Cerebellum (tissue), 4 donors: ENCODE measurements at places on chromosomes 2 and 18. TPM values are rescaled to one million over a fixed set of nuclear protein-coding genes. Genes with fewer than 3 reads are reported as not detected.

- no peak for DNase-seq
These were observed 73.6 kb downstream of the GTF3C3 start for GRCh38 chr2:196725882-196726281.

GRCh38 chr2:42971947-42972736 is 179.8 kb upstream of the HAAO start:
- no peak for DNase-seq

The DYNAP gene
- not detected for total RNA-seq

DNA sequence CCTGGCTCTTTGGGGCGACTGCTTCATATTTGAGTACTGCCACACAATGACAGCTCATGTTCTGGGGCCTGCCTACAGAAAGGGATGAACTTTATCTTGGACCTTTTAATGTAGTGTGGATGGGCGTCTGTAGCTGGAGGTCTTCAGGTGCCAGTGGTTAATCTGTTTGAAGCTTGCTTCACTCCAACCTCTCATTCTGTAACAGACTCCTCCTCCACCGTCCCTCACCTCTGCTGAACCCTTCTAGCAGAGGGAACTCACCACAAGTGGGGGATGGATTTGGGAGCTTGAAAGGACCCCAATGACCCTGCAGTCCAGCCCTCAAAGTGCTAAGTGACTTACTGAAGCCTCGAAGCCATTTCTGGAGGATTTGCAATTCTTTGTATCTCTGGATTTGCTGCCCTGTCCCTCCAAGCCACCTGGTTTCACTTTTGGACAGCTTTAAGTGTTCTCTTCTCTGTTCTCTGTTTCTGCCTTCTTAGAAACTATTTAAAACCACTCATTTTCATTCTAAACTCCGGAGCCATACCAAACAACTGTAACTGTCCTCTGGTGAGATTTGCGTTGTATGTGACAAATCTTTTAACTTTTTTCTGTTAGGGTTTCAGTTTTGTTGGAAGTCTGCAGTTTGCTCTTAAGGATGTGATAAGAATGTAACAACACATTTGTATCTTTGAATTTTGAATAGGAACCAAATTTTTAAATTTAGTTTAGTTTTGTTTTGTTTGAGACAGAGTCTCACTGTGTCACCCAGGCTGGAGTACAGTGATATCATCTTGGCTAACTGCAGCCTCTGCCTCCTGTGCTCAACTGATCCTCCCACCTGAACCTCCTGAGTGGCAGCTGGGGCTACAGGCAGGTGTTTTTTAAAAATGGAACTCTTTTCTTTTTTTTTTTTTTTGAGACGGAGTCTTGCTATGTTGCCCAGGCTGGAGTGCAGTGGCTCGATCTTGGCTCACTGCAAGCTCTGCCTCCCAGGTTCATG is 37.0 kb upstream of the CASP8 start:
- DNase-seq: no peak

- no peak for DNase-seq
These were observed 207.6 kb upstream of the SMIM21 start for GRCh38 chr18:75635096-75635495.

- no peak for DNase-seq
These were observed 428.3 kb downstream of the MBD2 start for GRCh38 chr18:53796040-53796729.

- no peak for DNase-seq
These were observed 235.1 kb downstream of the SEPTIN10 start for GRCh38 chr2:109378682-109379081.

- peak; percentile 57 for DNase-seq
These were observed at the start of gene PKDCC for GRCh38 chr2:42047488-42048298. TSS of gene PKDCC (plus strand) at chr2:42048021. CDS start at chr2:42048200, 179 bp downstream.

The NUP35 gene
- total RNA-seq: 40.4 TPM

DNA sequence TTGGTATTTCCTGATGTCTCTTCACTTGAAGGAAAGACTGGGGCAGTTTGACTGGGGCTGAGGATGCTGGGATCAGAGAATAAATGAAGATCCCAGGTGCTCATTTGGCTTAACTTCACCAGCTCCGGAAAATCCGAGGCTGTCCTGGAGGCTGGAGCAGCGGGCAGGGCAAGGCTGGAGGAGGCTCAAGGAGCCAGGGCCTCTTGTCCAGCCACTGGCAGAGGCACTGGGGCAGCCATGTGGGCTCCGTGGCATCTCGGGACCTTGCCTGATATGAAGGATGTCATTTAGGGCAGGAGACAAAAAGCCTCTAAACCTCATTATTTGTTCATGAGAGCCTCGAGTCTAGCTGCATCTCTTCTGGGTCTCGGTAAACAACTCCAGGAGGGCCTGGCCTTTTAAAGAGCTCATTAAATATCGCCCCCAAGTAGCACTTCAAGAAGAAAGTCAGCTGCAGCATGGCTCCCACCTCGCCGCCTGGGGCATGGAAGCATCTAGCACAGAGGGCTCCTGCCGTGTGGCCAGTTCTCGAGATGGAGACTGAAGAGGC is 13.5 kb upstream of the GPR55 start:
- DNase-seq: no peak

The RAB6C gene
- 1.2 TPM for total RNA-seq

The RAB3GAP1 gene
- 75.1 TPM for total RNA-seq

The NT5C1B gene
- 0.09 TPM for total RNA-seq

GRCh38 chr2:151459358-151459757 is 49.7 kb downstream of the RIF1 start:
- DNase-seq: no peak

GRCh38 chr2:19119326-19120001 is 239.0 kb downstream of the OSR1 start:
- DNase-seq: no peak

The PIGN gene
- total RNA-seq: 55.0 TPM

GRCh38 chr2:108893277-108893676 is 95.7 kb downstream of the EDAR start:
- no peak for DNase-seq

- DNase-seq: no peak
These were observed 164.1 kb downstream of the GALNT14 start for GRCh38 chr2:30974092-30974491.

The FEV gene
- total RNA-seq: not detected

DNA sequence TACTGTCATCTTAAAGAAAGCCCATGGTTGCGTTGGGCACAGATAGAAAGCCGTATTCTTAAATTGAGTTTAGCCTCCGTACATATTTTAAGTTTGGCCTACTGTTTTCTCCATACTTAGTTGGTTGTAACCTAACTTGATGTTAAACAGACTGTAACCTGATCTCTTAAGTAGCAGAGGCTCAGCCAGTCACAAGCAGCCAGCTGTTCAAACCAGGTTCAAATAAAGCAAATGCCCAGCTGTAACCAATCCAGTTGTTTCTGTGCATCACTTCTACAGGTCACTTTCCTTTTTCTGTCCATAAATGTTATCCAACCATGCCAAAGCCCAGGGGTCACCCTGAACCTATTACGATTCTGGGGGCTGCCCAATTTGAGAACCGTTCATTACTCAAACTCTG is 10.0 kb upstream of the THADA start:
- DNase-seq: no peak

- DNase-seq: no peak
These were observed 87.3 kb upstream of the LCLAT1 start for GRCh38 chr2:30359644-30360167.

DNA sequence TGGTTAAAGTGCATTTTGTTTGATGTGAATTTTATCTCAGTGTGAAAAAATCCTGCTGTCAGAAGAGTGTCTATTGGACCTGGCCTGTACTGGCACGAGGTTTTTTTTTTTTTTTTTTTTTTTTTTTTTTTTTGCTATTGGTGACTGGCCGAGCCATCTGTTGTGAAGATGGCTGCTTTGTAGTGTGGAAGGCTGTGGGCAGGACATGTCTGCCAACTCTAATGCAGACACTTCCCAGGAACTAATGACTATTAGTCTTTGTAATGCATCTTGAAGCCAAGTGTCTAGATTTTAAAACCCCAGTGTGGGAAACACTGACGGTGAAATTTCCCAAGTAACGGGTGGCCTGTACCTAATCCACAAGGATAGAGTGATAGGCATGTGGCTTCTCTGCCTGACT is 34.3 kb downstream of the ZAP70 start:
- DNase-seq: peak; percentile 81

The NT5DC4 gene
- total RNA-seq: not detected

The LYPD1 gene
- 81.1 TPM for total RNA-seq

DNA sequence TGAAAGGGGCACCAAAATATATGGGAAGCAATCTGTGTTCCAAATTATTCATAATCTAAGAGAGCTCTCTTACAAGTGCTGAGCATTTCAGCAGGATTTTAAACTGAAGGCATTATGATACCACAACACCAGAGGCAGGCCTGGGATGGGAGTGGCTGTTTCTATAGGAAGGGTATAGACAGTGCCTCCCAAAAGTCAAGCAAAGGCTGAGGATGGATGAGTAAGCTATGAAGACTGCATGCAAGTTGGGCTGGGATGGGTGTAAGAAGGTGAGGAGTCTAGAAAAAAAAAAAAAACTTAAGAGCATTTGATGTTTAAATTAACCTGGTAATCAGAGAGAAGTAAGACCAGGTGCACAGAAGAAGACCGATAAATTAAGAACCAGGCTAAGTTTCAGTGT is 132.5 kb downstream of the OSR1 start:
- DNase-seq: no peak

The DLX1 gene
- total RNA-seq: not detected

DNA sequence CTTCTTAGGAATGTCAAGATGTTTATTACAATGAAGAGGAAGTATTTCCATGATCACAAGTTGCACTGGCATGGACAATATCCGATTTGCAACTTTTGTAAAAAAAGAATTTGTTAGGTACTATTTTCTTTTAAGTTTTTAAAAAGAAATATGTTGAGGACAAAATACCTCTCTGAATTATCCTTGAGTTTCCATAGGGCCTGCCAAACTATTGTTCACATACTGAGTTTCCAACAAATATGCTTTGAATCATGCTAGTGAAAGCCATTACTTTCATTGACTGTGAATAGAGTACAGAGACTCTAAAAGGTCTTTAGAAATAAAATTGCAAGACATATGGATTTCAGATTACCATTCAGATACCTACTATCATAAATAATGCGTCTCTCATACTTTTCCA is 566.1 kb downstream of the TMEM182 start:
- no peak for DNase-seq

- no peak for DNase-seq
These were observed 128.7 kb downstream of the NCKAP5 start for GRCh38 chr2:133439565-133439920.

DNA sequence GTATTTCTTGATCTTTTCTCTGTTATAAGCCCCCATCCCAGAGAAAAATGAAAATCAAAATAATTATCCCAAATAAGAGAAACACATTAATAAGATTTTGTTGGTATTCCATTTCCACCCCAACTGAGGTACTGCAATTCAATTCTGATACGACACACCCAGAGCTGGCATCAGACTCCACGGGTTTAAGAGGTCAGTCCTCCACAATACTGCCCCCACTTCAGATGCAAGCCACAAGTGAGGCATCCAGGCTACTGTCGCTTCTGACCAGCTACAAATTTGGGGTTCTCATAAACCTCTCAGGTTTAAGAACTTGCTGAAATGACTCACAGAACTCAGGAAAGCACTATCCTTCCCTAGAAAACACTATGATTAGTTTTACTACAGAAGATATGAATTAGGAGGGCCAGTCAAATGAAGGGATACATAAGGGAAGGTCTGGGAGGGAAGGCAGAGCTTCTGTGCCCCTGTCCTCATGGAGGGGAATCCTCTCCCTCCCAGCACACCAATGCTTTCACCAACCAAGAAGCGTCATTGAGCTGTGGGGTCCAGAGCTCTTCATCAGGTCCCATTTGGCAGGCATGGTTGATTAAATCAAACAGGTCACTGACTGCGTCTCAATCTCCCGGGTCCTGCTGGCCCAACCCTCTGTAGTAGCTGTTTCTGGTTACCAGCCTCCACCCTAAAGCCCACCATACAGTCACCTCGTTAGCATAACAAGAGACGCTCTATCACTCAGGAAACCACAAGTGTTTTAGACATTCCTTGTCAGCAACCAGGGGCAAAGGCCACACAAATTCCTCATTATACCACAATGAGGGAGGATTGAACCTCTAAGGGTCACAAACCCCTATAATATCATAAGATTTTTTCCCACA is 46.2 kb downstream of the IWS1 start:
- no peak for DNase-seq

DNA sequence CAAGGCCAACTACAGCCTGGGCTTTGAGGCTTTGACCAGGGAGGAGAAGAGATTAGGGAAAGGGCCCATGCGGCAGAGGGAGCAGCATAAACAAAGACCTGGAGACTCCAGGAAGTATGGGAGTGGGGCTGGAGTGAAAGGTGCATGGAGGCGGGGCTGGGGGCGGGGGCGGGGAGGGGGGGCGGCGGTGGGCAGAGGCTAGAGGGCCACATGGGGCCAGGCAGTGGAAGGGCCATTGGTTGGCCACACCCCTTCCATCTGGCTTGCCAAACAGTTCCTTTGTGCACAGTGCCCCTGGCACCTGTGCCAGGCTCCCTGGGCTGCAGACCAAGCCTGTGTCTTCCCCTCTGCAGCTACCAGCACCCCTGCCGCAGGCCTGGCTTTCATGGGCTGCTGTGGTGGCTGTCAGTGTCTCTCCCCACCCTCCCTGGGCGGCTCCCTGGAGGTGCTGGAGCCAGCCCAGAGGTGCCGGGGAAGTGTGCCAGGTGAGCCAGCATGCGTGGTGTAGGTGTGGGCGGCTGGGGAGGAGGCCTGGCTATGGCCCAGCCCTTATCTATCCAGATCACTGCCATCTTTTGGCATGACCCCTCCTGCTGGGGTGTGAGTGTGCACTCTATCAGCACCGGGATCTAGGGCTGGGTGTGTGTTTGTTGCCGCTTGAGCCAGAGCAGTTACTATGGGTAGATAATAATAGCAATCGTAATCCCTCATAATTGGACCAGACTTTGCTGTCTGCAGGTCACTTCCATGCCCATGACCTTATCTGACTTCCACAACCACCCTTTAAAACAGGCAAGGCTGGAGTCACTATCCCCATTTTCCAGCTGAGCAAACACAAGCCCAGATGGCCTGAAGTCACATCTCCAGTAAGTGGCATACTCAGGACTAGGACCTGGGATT is 30.5 kb downstream of the DNMT3A start:
- peak; percentile 76 for DNase-seq
